GM12892 (cell line): ENCODE measurements at places on chromosomes 5 and 9.

GRCh38 chr9:97990259-97990658 lies 7.1 kb downstream of the ANP32B start:
- DNase-seq, result no peak

DNA sequence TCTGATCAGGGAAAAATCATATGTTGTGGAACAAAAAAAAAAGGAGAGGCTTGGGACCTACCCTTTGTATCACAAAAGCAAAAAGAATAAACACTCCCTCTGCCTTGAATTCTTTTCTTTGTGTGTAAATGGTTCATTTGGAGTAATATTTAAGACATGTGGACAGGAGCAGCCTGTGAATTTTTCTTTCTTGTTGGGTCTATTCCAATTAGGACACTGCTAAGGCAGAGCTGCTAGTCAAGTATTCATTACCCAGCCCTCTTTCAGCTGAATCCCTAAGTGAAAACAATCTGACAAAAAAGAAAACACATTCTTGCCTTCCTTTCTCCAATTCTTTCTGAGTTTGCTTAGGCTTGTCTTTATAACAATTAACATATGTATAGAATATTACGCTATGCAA lies 330.0 kb downstream of the EBF1 start:
- no peak for DNase-seq

DNA sequence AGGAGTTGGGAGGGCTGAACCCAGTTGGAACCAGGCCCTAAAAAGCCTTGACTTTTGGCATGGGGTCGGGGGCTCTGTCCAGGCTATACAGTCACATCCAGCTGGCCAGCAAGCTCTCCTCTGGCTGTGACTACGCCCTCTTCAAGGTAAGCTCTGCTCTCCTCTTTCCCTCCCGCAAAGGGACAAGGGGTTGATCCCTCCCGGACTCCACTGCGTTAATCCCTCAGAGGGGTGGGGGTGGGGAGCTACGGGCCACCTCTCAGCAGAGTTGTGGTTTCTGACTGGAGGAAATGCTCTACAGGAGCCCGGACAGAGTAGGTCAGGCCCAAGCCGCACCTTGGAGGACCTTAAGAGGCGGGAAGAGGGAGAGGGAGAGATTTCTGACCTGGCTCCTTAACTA lies 3.0 kb upstream of the TSPAN17 start:
- DNase-seq, result no peak

- DNase-seq, result no peak
These were observed 205.9 kb downstream of the TRIO start for GRCh38 chr5:14349029-14349428.

DNA sequence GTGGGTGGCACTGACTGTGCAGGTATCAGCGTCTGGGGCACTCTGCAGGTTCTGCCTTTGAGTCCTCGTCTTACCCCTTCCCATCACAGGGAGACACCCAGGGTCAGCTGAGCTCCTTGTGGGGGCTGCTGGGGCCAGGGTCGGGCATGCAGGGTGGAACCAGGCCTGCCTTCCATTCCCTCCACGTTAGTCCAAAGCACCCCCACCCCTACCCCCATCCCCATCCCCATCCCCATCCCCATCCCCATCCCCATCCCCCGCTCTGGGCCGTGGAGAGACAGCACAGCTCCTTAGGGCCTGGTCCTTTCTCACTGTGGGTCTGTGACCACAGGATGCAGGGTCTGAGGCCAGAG lies 1.6 kb upstream of the PITX1 start:
- DNase-seq, result no peak

GRCh38 chr5:7209658-7210057 lies 186.3 kb upstream of the ADCY2 start:
- no peak for DNase-seq

DNA sequence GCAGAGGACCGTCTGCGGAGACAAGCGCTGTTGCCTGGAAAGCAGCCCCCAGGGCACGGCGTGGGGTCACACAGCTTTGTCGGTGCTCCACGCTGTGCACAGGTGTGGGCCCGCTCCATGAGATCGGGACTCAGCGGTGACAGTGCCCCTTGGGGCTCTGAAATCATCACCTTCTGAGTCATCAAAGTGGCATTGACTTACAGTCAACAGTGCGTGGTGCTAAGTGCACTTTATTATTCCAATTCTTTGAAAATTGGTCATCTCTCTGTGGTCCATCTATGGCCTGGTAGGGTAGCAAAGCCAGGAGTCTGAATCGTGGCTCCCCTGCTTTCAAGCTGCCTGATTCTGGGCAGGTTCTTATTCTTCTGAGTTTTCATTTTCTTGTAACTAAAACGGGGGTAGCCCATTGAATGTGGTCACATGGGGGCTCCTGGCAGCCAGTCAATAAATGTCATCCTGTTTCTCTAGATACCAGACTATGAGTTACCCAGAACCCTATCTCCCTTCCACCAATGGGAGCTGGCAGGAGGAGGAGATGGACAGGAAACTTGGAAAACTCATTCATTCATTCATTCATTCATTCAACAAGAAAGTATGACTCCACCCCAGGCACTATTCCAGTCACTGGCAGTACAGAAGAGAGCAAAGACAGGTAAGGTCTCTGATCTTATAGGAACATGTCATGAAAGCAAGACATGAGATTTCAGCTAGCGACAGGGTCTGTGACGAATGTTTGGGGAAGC lies 20.3 kb upstream of the UNC5A start:
- DNase-seq, result no peak

- DNase-seq, result no peak
These were observed 256.0 kb downstream of the TMEM167A start for GRCh38 chr5:82820961-82821845.

- DNase-seq, result no peak
These were observed 471.3 kb downstream of the PDE4D start for GRCh38 chr5:59421986-59422941.

DNA sequence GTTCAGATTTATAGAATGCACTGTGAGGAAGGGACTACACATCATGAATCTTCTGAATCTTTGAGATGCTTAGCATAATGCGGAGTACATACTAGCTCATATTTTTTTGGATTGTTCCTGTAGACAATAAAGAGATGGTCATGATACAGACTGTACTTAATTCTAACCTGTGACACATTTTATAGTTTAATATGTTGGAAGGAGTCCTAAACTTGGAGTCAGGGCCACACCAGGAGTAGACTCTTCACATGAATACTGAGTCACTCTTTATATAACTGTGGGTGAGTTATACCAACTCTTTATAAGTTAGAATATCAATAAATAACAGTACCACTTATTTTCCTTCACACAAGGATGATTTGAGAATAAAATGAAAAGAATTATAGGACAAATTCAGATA lies 16.9 kb downstream of the C9orf85 start:
- DNase-seq, result no peak

- no peak for DNase-seq
These were observed 800.9 kb downstream of the CDH9 start for GRCh38 chr5:26237489-26237888.

GRCh38 chr9:4665357-4665756 lies 923 bp downstream of the SPATA6L start:
- DNase-seq, result no peak

DNA sequence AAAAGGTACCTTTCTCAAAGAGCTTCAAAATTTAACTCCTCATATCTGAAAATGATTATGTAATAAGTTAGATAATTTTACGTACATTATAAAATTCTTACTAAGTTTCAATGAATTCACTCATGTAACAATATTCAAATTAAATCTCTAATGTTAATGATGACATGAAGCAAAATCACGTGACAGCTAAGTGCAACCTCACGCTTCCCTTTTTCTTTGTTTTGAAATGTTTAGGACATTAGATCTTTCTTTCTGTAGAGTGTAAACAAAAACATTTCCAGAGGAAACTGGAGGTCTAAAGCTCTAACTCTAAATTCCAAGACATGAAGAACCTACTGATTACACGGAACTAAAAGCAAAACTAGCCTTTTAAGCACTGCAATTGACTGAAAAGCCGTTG lies 227.3 kb upstream of the TBCA start:
- no peak for DNase-seq

GRCh38 chr5:31573494-31574142 lies 41.5 kb downstream of the C5orf22 start:
- DNase-seq, result peak; percentile 20

DNA sequence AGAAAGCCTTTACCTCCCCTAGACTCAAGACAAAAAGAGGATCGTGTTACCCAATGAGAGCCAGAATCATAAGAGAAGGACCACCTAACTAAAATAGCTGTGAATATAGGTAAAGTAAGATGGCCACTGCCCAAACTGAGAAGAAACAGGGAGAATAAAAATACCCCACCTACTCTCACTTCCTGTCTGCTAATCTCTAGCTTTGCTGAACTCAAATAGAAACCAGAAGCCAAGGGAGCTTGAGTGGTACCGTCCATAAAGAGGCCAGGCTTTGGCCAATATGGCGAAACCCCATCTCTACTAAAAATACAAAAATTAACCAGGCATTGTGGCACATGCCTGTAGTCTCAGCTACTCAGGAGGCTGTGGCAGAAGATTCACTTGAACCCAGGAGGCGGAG lies 123.0 kb upstream of the FST start:
- DNase-seq, result no peak

GRCh38 chr5:176535101-176535663 lies 2.0 kb downstream of the RNF44 start:
- DNase-seq, result peak; percentile 28

DNA sequence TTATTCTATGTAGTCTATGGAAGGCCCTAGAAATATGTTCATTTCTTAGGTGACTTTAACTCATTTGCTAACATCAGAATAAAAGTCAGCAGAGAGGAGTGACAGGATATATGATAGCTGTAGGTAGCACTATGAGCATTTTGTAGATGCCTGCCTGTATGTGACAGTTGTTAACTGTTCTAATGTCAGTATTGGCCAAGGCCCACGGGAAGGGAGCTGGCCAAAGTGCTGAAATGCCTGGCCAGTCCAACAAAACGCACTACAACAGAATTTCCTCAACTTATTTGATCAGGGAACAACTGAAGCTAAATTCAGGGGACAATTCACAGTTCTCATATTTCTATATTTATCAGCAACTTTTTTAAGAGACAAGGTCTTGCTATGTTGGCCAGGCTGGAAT lies 20.8 kb downstream of the SV2C start:
- no peak for DNase-seq

DNA sequence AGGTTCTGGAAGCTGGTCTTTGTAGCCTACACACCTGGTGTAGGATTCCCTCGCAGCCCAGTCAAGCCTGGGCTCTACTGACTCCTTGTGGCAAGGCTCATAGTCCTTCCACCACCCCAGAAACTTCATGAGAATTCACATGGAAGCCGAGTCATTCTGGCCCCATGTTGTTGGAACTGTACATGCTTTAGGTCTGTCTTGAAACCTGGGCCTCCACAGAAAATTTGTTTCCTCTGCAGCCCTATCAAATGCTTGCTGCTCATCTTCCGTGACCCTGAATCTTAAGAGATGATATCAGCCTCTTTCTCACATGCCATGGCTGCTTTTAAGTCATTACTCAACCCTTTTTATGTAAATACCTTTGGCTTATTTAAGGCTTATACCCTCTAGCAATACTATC lies 113.4 kb upstream of the GRHPR start:
- DNase-seq, result no peak

DNA sequence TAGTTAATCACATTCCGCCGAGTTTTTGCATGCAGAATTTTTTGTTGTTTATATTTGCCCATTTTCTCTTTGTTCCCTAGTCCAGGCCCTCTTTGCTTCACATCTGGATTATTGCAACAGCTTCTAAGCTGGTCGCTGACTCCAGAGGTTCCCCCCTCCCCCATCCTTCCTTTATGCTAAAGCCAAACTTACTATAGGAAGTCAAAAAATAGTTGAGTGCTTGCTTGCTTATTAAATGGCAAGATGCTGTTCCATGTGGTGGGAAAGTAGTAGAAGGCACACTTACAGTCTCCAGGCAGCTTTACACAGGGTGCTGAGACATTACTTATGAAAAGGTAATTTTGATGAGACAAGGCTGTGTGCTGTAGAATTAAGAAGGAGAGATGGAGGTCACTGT lies 1.3 kb downstream of the ZBTB34 start:
- no peak for DNase-seq

DNA sequence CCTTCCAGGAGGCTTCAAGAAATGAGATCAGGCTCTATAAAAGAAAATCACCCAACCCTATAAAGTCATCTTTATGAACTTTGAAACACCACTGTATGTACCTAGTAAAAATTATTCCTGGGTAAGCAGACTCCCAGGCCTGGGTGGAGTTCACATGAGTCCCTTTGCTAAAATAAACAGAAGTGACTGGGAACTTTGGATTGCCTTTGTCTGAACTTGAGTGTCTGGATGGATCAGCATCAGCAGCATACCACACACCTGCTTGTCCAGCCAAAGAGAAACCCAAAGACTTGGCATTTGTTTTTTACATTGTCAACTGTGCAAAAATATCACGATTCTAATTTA lies 79.6 kb upstream of the CDKN2B start:
- DNase-seq, result no peak

- no peak for DNase-seq
These were observed 186.8 kb upstream of the NFIB start for GRCh38 chr9:14500705-14501104.

DNA sequence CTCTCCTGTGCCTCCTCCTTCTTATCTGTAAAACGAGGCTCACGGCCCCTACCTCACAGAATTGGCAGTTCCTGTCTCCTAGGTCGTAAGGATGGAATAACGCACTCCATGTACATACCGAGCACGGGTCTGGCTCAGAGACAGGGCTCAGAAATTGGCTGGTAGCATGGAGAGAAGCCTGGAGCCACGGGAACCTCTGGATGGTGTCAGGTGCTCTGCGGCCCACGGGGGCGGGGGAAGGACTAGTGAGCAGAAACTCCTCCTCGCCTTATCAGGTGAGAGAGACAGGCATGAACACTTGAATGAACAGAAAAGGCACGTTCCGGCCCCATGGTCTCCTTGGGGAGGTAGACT lies 15.4 kb upstream of the C5orf47 start:
- no peak for DNase-seq

DNA sequence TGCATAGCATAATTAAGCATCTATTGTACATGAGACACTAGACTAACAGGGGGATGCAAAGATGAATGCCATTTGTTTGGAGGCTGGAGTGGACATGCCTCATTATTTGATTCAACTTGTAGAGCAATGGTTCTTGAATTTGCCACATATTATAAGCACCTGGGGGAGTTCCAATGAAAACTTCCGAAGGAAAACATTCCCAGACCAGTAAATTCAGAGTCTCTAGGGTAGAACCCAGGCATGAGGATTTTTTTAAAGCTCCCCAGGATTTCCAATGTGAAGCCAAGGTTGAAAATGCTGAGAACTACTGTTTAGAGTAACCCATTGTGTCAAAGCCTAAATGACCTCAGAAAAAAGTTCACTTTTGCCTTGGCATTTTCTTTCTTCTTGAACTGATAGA lies 93.9 kb upstream of the ITGA1 start:
- DNase-seq, result no peak

- DNase-seq, result no peak
These were observed 5.3 kb downstream of the ASPN start for GRCh38 chr9:92476962-92477361.

DNA sequence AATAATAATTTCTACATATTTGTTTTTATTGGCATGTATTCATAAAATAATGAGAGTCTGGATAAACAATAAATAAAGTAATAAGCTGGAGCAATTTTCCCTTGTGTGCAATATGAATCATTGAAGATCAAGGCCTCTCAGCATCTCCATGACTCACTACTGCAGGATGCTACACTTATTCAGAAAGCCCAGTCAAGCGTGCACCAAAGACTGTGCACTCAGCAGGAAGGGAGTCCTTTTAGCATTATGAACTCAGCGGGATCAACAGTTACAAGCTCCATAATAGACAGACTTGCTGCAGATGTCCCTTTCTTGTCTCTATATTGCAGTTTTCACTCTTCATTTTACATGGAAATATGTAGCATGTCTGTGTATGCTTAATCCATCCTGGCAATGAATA lies 485.3 kb downstream of the CDH9 start:
- no peak for DNase-seq
